Smooth muscle cell of trachea (primary cell): ENCODE measurements at places on chromosomes 1 and 21. TPM values are rescaled to one million over a fixed set of nuclear protein-coding genes. Genes with fewer than 3 reads are reported as not detected.

The DTL gene
- total RNA-seq, result 1.3 and 8.9 TPM in 2 replicates

The PCP4L1 gene
- total RNA-seq, result not detected in 2 replicates

The HMGCS2 gene
- not detected in 2 replicates for total RNA-seq

The SLAMF8 gene
- not detected in 2 replicates for total RNA-seq

The TNNI3K gene
- 1.7 and 1.8 TPM in 2 replicates for total RNA-seq

The CHIA gene
- total RNA-seq, result not detected in 2 replicates

The PTGFR gene
- total RNA-seq, result 68.3 and 86.8 TPM in 2 replicates

The NECTIN4 gene
- total RNA-seq, result under 0.01 and 0.17 TPM in 2 replicates

The PUSL1 gene
- total RNA-seq, result 18.2 and 30.3 TPM in 2 replicates

The PTTG1IP gene
- total RNA-seq, result 253 and 305 TPM in 2 replicates

The CXADR gene
- total RNA-seq, result 1.2 and 2.2 TPM in 2 replicates

The COL11A1 gene
- total RNA-seq, result 2.5 and 3.3 TPM in 2 replicates

The ZBTB8B gene
- not detected in 2 replicates for total RNA-seq

The ACOT11 gene
- 2.9 and 7.6 TPM in 2 replicates for total RNA-seq

The LHX4 gene
- 0.17 TPM in 1 of 2 replicates, not detected in the other for total RNA-seq

The OR2M3 gene
- total RNA-seq, result not detected in 2 replicates

The MCOLN2 gene
- 3.5 and 3.6 TPM in 2 replicates for total RNA-seq

The LCE1C gene
- not detected in 2 replicates for total RNA-seq

The CD5L gene
- total RNA-seq, result not detected in 2 replicates

The MYBPH gene
- total RNA-seq, result 0.15 and 2.2 TPM in 2 replicates

The PRRC2C gene
- 51.4 and 60.9 TPM in 2 replicates for total RNA-seq

The OR2L13 gene
- total RNA-seq, result not detected in 2 replicates

The ERG gene
- total RNA-seq, result 0.44 TPM in 1 of 2 replicates, not detected in the other

The PAQR6 gene
- 0.29 and 0.66 TPM in 2 replicates for total RNA-seq

The SIM2 gene
- 0.17 TPM in 1 of 2 replicates, not detected in the other for total RNA-seq

The ZBTB8A gene
- total RNA-seq, result 7.1 and 9.2 TPM in 2 replicates

The ALG14 gene
- total RNA-seq, result 2.5 and 2.8 TPM in 2 replicates

The CHI3L2 gene
- total RNA-seq, result 2.5 and 10.6 TPM in 2 replicates

The TCEANC2 gene
- 4.5 and 5.8 TPM in 2 replicates for total RNA-seq

The SLC2A5 gene
- total RNA-seq, result 2.0 and 13.2 TPM in 2 replicates

The SEC16B gene
- total RNA-seq, result 3.1 and 8.9 TPM in 2 replicates

The RAB3B gene
- total RNA-seq, result 29.5 and 33.7 TPM in 2 replicates

The UBE2Q1 gene
- 20.9 and 30.1 TPM in 2 replicates for total RNA-seq

The KRTAP10-10 gene
- not detected in 2 replicates for total RNA-seq

The ARHGAP30 gene
- not detected in 2 replicates for total RNA-seq

The CLCA4 gene
- total RNA-seq, result not detected in 2 replicates

The SAMSN1 gene
- total RNA-seq, result 0.15 and 0.17 TPM in 2 replicates

The SELENBP1 gene
- total RNA-seq, result 74.0 and 120 TPM in 2 replicates

The VANGL2 gene
- under 0.01 TPM in 1 of 2 replicates, not detected in the other for total RNA-seq

The VANGL1 gene
- 9.5 and 11.9 TPM in 2 replicates for total RNA-seq

The RHD gene
- not detected in 2 replicates for total RNA-seq

The PPCS gene
- total RNA-seq, result 50.6 and 109 TPM in 2 replicates

The CRNN gene
- total RNA-seq, result not detected in 2 replicates
